ENCODE measurements at places on chromosomes 11 and 22. TPM values are rescaled to one million over a fixed set of nuclear protein-coding genes. Genes with fewer than 3 reads are reported as not detected.
A peak's percentile ranks its signal among the peaks of the same experiment; 100 is the strongest.

DNA sequence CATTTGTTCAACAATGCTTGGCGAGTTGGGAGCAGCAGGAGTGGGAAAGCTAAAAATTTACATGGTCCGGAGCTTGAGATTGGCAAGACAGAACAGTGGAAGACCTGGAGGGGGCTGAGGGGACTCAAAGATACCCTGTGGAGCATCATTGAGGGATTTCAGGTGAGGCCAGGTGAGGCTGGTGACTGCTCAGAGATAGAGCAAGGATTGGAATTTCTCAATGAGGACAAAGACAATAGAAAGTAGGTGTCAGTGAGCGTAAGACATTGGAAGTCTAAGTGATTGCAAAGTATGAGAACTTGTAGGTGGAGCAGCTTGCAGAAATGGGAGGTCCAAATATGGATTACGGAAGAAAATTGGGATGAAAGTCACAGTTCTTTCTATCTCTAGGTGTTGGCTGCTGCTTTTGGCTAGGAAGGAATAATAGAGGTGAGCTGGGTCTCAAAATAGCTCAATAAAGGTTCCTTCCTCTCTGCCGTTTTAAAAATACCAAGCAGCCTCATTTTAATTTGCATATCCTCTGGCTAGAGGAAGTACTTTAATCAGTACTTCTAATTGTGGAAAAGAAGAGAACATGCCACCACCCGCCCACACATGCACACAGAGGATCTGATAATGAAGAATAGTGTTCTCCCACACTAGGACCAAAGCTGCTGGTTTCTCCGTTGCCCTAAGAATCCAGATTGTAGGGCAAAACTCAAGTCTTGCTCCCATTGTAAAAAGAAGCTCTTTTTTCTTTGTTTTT, 41.8 kb upstream of the SORL1-AS1 start:
- H3K4me3 ChIP-seq = no peak overlapping the region
- H3K4me1 ChIP-seq = peaks cover 6% of the 10 kb centered on the region
- H3K36me3 ChIP-seq = no peaks in the 10 kb centered on the region

DNA sequence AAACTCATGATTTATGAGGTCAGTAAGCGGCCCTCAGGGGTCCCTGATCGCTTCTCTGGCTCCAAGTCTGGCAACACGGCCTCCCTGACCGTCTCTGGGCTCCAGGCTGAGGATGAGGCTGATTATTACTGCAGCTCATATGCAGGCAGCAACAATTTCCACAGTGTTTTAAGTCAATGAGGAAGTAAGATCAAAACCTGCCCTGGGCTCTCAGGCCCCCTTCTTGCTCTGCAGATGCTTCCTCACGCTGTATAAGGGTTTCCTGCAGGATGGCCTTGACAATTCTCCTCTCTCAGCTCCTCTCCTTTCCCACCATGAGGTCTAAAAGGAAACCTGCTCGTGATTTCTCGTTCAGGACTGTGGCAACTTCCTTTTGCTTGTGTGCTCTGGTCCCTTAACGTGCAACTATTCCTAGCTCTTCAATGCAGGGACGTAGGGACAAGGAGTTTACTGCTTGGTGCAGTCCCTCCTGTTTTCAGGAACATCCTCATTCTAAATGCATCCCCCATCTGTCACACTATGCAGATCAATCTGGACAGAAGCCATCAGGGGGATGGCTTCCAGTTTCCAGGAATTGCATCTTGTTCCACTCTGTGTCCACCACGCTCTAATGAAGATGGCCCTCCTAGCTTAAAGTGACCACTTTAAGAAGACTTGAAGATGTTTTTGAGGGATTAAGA, 64.3 kb upstream of the IGLL5 start:
- no peak overlapping the region for H3K4me3 ChIP-seq
- no peak overlapping the region for H3K27ac ChIP-seq
- H3K27me3 ChIP-seq = no peaks in the 10 kb centered on the region

OR52N4 gene
- total RNA-seq = not detected

OR51I1 gene
- 0.28 TPM for total RNA-seq

NEU3 gene
- 4.6 TPM for total RNA-seq

MMP3 gene
- total RNA-seq = not detected

DNA sequence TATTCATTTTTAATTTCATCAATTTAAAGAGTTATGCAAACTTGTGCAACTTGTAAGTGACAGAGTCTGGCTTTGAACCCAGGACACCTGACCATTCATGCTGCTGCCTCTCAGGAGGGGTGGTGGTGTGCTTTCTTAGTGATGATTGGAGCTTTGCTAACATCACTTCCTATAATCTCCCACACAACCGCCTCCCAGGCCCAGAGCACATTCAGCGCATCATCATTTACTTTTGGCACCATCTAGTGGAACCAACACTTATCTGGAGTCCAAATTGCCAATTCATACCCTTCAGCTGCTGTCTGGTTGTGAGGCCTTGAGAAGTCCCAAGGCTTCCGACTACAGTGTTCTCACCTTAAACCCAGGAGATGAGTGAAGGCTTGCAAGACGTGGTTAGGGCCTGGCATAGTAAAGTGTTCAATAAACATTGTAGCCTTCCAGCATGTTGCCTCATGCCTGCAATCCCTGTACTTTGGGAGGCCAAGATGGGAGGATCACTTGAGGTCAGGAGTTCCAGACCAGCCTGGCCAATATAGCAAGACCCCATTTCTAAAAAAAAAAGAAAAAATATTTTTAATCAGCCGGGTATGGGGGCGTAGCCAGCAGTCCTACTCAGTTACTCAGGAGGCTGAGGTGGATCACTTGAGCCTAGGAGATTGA, 1.1 kb upstream of the TTLL1 start:
- DNase-seq = no peak
- no peak overlapping the region for H3K4me3 ChIP-seq
- H3K27ac ChIP-seq = peak overlapping the region; percentile 12
- no peaks in the 10 kb centered on the region for H3K4me1 ChIP-seq
- no peaks in the 10 kb centered on the region for H3K27me3 ChIP-seq

DNA sequence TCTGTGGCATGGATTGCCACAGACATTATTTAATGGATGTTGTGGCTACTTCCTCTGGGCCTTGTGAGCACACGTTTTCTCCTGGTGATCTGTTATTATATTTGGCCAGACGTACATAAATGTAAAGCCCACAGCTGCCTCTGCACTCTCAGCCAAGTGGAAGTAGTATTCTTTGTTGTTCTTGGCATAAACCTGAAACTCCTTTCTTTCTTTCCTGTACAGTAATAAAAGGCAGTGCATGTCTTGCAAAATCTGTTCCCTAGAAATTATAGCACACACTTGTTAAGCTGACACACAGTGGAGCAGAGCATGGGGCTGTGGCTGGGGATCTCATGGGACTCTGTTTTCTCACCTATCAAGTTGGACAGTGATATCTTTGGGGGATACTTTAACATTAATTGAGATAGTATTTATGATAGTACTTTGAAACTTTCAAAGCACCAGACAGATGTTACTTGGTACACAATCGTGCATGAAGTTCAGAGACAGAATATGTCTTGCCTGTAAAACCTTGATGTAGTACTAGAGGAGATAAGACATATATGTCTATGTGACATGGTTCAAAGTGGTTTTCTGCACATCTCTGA, 20.9 kb downstream of the PANX1 start:
- no peaks in the 10 kb centered on the region for H3K27me3 ChIP-seq
- DNase-seq = no peak
- peaks cover 76% of the 10 kb centered on the region for H3K4me1 ChIP-seq
- H3K27ac ChIP-seq = no peak overlapping the region

AMPD3 gene
- total RNA-seq = 2.7 TPM

IFITM10 gene
- total RNA-seq = 2.1 TPM

AQP11 gene
- total RNA-seq = 0.85 TPM

DNA sequence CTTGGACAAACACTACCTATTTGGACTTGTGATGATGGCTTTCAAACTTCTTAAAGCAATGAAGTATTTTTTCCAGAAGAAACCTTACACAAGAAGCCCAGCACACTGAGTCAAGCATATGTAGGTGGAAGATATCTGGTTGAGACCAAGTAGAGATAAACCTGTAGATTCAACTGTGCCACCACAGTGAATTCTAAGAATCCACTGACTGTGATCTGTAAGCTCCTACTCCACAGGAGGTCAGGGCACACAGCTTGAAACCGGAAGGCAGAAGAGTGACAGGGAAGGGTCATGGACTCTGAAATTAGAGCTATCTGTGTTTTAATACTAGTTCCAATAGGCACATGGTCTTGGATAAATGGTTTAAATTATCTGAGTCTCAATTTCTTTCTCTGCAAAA, 404.5 kb downstream of the ETS1 start:
- DNase-seq = no peak
- H3K4me3 ChIP-seq = no peak overlapping the region
- no peaks in the 10 kb centered on the region for H3K36me3 ChIP-seq

DNA sequence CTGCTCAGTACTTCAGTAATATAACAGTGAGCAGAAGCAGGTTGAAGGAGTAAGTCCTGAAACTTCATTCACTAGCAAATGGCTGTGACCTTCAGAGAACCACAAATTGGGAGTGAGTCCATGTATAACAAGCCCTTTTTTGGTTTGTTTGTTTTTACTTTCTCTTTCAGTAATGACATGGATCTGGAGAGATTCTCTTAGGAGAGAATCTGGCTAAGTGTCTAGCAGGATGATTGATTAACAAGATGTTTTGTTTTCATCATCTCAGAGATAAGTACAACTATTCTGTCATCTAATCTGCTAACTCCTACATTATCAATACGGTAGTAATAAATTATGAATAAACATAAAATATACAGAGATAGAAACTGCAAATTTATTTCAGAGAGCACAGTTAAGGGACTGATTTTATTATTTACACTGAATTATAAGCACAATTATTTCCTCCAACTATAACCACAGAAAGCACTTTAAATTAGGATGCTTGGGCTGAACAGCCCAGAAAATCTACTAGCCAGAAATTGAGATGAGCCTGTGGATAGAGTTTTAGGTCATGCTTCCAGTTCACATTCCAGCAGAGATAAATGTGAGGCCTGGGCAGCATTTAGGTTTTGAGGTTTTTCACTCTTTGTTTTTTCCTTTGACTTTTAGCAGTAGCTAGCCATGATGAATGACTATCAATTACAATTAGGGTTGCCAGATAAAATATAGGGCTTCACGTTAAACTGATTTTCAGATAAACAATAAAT, 429.3 kb upstream of the FAT3 start:
- no peaks in the 10 kb centered on the region for H3K4me1 ChIP-seq
- H3K27ac ChIP-seq = no peak overlapping the region
- DNase-seq = no peak

- no peak for DNase-seq
- H3K27ac ChIP-seq = no peak overlapping the region
- H3K36me3 ChIP-seq = no peaks in the 10 kb centered on the region
- no peaks in the 10 kb centered on the region for H3K27me3 ChIP-seq
- no peak overlapping the region for H3K4me3 ChIP-seq
Measured at GRCh38 chr11:92123540-92123939, 101.1 kb upstream of the FAT3 start.

RAG1 gene
- total RNA-seq = 0.64 TPM

GNAZ gene
- total RNA-seq = 2.2 TPM

GRCh38 chr11:36724742-36725385, 126.8 kb upstream of the RAG2 start:
- no peaks in the 10 kb centered on the region for H3K36me3 ChIP-seq
- H3K4me1 ChIP-seq = no peaks in the 10 kb centered on the region
- no peak for DNase-seq
- peaks cover 4% of the 10 kb centered on the region for H3K27me3 ChIP-seq
- no peak overlapping the region for H3K4me3 ChIP-seq

RELA gene
- total RNA-seq = 37.3 TPM

DNA sequence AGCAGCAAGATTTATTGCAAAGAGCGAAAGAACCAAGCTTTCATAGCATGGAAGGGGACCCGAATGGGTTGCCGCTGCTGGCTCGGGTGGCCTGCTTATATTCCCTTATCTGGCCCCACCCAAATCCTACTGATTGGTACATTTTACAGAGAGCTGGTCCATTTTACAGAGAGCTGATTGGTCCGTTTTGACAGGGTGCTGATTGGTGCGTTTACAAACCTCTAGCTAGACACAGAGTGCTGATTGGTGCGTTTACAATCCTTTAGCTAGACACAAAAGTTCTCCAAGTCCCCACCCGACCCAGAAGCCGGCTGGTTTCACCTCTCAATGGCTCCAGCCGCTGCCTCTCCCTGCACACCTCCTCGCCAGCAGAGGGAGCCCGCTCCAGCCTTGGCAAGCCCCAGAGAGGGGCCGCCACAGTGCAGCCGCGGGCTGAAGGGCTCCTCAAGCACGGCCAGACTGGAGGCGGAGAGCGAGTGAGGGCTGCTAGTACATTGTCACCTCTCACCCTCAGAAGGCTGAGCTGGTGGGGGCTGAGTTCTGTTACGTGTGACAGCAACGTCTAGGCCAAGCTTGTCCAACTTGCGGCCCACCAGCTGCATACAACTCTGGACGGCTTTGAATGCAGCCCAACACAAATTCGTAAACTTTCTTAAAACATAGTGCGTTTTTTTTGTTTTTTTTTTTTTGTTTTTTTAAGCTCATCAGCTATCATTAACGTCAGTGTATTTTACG, 8.7 kb downstream of the PTH start:
- H3K36me3 ChIP-seq = no peaks in the 10 kb centered on the region
- peak overlapping the region; percentile 32 for H3K4me3 ChIP-seq
- H3K4me1 ChIP-seq = no peaks in the 10 kb centered on the region
- DNase-seq = peak; percentile 47
- no peak overlapping the region for H3K27ac ChIP-seq

CLTCL1 gene
- total RNA-seq = 10.2 TPM

DNA sequence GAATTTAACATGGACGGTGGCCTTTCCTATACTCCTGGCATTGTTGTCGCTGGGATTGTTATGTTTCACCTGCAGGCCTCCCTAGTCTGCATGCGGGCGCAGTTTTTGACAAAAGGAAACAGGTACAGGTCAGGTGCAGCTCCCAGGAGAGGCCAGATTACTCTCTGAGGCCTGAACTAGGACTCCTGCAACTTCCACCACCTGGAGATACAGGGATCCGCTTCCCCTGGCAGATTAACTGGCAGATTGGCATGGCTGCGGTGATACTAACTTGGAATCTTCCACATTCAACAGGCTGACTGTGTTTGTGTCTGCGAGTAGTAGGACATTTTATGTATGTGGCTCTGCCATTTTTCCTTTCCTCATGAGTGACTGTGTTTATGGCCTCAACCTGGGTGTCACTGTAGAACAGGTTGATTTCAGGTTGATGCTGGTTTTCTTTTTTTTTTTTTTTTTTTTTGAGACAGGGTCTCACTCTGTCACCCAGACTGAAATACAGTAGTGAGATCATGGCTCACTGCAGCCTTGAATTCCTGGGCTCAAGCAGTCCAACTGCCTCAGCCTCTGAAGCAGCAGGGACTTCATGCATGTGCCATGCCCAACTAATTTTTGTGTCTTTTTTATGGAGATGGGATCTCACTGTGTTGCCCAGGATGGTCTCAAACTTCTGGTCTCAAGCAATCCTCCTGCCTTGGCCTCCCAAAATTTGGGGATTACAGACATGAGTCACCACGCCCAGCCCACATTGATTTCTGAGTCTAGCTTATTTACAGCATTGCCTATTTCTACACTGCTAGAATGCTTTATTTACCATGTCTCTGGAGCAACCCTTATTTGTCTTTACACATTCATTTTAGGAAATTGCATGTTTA, 1.7 kb upstream of the USP28 start:
- H3K36me3 ChIP-seq = no peaks in the 10 kb centered on the region
- DNase-seq = no peak
- no peak overlapping the region for H3K4me3 ChIP-seq
- no peak overlapping the region for H3K27ac ChIP-seq
- H3K4me1 ChIP-seq = peaks cover 38% of the 10 kb centered on the region

Data from heart right ventricle (tissue), 16 donors.